ENCODE measurements at places on chromosomes 3 and 15.

DNA sequence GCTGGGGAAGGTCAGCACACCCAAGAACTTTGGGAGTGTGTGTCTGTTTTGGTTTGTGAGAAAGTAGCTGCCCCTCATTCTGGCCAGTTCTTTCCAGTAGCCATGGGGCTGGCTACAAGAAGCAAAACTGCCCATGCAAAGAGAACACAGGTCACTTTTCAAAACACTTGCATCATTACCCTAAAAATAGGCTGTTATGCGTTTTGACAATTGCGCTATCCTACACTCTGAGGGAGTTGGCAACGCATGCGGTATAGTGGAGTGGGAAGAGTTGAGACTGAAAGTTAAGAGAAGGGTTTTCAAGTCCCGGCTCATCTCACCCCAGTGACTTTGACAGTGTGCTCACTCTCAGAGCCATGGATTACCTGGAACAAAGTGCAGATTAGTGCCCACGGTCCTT lies 41.8 kb upstream of the MYZAP start:
- no peak for DNase-seq

DNA sequence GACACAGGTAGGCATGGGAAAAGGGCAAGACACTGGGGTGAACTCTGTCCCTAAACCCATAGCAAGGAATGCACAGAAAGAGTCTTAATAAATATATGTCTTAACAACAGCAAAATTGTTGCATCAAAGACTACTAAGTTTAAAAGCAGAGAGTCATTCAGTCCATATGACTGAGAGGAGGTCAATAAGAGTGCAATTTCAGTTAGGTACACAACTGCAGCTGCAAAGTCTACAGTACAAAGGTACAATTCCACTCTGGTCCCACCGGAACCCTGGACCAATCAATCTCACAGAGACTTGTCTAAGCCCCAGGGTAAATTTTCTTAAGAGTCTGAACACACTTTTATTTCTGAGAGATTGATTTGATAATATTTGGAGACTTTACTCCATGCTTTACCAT lies 6.9 kb downstream of the CP start:
- DNase-seq, result no peak

DNA sequence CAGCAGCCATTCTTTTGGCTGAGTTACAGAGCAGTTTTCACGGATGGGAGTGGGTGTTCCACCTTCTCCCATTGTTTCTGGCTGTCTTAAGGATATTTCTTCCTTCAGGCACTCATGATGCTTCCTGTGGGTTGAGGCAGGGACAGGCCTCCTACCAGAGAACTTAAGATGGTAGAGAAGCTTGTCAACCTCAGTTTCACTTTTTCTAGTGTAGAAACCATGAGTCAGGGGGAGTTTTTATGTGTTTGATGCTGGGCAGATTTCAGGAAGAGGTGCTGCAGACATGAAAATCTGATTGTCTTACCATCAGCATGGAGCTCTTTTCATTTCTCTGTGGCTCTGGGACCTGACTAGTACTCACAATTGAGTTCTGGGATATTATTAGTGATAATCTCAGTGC lies 48.7 kb upstream of the VEPH1 start:
- DNase-seq, result no peak

DNA sequence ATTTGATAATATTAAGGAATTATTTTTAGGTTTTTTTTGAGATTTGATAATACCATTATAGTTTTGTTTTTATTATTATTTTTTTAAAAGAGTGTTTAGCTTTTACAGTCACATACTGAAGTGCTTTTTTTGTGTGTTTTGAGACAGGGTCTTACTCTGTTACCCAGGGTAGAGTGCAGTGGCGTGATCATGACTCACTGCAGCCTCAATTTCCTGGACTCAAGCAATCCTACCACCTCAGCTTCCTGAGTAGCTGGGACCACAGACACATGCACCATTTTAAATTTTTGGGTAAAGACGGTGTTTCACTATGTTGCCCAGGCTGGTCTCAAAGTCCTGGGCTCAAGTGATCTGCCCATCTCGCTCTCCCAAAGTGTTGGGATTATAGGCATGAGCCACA lies 73.0 kb downstream of the SUMF1 start:
- no peak for DNase-seq

DNA sequence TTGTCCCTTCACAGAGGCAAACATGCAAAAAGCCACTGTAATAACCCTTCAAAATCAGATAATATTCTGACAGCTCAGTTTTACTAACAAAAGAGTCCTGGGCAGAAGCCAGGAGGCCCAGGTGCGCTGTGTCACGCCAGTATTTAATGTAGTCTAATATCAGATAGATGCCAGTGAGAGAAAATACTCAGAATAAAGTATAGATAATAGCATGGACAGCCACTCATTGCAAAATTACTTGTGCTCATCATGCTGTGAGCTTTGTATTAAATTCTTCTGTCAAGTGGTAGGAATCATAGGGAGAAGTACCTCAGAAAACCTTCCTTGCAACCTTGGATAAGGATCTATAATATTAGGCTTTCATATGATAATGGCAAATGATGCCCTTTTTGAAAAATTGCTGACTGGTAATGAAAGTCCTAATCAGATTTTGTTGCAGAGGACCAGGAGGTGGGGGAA lies 1154.3 kb downstream of the ROBO1 start:
- no peak for DNase-seq

- DNase-seq, result no peak
Measured at GRCh38 chr3:36319680-36320079, 60.6 kb upstream of the STAC start.

DNA sequence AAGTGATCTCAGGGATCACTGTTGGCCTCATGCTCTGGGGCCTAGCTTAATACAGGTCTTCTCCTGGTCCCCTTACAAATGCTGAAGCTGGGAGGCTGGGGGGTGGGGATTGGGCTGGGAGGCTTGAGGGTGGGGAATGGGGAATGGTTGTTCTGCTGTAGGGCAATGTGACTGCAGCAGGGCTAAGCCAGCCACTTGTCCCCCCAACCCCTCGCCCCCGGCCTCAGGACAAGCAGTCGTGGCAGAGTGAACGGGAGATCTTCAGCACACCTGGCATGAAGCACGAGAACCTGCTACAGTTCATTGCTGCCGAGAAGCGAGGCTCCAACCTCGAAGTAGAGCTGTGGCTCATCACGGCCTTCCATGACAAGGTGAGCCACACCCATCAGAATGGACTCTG lies 17.2 kb upstream of the EXOG start:
- no peak for DNase-seq

- DNase-seq, result no peak
Measured at GRCh38 chr15:69941706-69942495, 155.8 kb downstream of the TLE3 start.

GRCh38 chr3:117281371-117281770 lies 571.8 kb downstream of the TUSC7 start:
- DNase-seq, result no peak

- DNase-seq, result no peak
Measured at GRCh38 chr15:90917569-90917968, 14.5 kb downstream of the MAN2A2 start.

GRCh38 chr15:56244811-56245576 lies 1.3 kb upstream of the RFX7 start:
- no peak for DNase-seq

DNA sequence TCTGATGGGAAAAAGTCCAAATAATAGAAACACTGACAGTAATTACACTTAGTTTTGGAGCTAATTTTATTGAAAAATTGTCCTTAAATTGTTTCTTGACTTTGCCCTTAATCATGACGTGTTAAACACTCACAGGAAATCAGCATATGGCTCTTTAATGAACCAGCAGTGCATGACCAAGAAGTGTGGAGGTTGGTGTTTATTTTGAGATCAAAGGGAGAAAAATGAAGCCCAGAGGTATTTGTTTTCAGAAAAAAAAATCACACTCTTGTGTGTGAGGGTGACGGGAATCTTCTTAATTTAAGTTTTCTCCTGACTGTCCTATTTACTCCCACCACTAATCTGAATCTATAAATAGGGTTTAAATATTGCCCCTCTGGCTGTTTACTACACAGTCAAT lies 28.8 kb upstream of the SYNM start:
- DNase-seq, result no peak

- no peak for DNase-seq
Measured at GRCh38 chr3:187746442-187747281, 1.4 kb upstream of the BCL6 start.

GRCh38 chr15:64864068-64864467 lies 22.4 kb downstream of the PLEKHO2 start:
- no peak for DNase-seq

DNA sequence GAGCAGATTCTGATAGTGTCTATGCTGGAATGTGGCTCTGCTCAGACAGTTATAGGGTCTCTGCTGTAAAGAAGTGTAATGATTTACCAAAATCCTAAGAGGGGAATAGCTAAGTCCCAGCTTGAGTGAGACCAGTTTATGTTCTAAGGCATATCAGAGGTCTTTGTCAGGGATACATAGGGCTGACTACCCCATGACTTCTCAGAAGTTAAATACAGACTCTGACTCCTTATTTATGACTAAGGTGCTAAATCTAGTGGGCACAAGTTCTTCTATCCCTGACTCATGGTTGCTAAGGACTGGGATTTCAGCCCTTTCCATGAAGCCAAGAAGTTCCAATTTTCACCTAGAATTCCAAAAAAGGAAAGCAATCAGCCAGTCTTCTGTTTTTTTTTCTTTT lies 192.6 kb upstream of the POU1F1 start:
- DNase-seq, result no peak

DNA sequence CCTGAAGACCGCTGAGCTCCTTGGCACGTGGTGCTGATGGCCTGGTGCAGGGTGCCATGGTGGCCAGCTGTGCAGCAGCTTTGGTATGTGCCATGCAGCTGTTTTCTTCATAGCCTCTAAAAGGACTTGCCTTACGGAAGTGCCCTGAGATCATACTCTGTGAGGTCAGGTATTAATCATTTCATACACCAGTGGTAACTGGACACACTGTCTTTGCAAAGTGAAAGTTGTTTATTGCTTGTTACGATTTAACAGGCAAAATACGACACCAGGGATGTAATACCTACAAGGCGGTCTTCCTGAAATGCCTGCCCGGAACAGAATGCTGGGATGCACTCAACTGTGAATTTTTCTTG lies 184.6 kb downstream of the ATP10A start:
- no peak for DNase-seq

DNA sequence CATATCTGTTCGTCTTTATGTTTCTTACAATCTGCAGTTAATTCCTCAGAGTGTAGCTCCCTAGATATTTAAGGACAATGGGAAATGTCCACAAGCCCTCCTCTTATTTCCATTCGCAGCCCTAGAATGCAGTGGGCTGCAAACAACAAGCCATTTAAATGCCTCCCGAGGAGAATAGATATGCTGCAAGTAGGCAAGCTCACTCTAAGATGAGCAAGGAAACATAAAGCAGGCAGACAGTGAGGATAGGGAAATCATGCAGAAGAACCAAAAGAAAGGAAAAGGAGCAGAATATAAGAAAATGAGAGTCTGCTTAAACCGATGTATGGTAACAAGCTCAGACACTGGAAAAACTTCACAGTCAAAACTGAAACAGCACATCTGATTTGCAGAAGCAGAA lies 561.9 kb downstream of the GBE1 start:
- no peak for DNase-seq

GRCh38 chr3:164539215-164539614 lies 539.1 kb downstream of the SI start:
- DNase-seq, result no peak

DNA sequence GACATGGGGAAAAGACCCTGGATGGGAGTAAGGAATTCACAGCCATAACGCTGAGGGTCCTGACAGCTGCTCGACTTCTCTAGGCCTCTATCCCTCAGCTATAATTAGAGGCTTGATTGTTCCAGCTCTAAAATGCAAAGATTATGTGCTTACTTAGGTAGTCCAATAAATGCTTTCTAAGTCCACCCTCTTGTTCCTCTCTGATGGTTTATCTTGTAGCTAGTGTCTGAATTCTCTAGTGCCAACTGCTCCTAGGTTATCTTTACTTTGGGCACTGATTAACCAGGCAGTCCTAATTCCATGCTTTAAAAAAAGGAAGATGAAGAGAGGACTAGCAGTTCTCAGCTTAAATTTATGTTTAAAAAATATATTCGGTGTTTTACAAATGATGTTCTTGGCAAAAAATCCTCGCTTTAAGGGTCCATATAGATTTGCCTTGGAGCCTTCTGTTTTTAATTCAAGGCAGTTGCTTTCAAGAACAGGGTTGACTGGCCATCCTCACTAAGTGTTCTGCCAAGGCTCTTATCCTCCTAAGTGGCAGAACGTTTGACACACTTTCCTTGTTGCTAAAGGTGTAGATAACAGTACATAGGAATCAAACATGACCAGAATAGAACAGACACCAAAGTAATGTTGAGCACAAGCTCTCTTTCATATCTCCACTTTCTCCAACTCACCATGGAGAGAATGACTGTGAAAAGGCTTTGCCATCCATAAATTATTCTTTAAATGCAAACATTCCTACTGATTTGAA lies 60.6 kb downstream of the THRB start:
- no peak for DNase-seq

- DNase-seq, result no peak
Measured at GRCh38 chr3:4517643-4518311, 24.6 kb downstream of the ITPR1 start.

GRCh38 chr3:33419948-33420347 lies 20.3 kb downstream of the UBP1 start:
- no peak for DNase-seq

DNA sequence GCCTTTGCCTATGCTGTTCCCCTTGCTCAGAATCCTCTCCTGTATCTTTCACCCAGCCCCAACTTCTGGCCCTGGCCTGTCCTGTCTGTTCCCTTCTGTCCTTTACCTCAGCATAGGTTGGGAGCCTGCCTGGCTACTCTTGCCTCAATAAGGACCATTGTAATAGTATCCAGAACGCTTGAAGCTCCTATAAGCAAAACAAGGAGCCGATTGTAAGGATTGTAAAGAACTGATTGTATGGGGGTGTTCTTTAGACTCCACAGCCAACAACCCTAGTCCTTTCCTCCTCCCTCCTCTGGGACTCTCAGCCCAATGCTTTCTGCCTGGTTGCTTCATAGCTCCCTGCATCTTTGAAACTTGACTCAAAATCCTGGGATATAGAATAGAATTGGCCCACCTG lies 18.7 kb upstream of the RAD54L2 start:
- no peak for DNase-seq

- DNase-seq, result no peak
Measured at GRCh38 chr15:43214169-43214568, 6.6 kb downstream of the EPB42 start.

DNA sequence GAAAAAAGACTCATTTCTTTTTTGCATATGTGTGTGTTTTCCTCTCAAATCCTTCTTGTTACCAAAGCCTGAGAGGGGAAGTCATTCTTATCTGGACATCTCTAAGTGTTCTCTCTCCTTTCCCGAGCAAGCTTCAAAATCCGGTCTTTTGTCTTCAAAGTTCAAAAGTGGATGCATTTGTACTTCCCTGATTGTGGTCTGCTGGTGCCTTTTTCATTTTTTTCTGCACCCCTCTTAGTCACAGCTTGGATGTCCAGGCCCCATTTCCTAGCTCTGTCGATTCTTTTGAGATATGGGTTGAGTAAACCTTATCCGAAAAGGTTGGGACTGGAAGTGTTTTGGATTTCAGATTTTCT lies 34.8 kb downstream of the EHD4 start:
- DNase-seq, result no peak

- no peak for DNase-seq
Measured at GRCh38 chr3:128074851-128075521, 22.7 kb downstream of the SEC61A1 start.
